ENCODE measurements at places on chromosomes 6 and 20. TPM values are rescaled to one million over a fixed set of nuclear protein-coding genes. Genes with fewer than 3 reads are reported as not detected.

DNA sequence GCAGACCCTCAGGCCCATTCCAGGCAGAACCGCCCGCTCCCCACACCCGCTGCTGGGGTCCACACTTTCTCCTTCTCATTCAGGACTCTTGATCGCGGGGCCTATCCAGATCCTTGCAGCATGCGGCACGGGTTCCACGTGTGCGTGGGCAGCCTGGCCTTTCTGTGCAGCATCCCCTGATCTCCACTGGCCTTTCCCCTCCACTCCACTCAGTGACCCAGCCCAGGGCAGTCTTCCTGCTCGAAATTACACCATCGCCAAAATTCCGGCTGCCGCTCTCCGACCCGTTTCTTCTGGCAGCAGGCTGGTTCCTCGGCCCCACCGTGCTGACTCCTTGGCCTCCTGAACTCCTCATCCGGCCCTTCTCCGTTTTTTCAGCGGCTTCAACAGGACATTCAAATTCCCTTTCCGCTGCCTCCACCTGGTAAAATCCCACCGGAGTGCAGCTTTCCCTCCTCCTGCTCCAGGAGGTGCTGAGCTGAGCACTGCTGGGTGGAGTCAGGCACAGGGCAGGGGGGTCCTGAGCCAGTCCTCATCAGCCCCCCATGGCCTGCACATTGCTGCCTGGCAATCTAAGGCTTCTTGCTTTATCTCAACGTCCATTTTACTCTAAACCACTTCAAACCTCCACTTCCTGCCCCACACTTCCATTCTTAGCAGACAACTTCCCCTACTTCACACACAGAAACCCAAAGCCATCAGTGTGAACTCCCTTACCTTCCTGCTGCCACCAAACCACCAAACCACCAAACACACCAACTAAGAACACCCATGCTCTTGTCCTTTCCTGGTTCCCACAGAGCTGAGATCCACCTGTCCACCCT is 9.0 kb downstream of the SFT2D1 start:
- no peak overlapping the region for H3K27ac ChIP-seq
- DNase-seq = no peak

DNA sequence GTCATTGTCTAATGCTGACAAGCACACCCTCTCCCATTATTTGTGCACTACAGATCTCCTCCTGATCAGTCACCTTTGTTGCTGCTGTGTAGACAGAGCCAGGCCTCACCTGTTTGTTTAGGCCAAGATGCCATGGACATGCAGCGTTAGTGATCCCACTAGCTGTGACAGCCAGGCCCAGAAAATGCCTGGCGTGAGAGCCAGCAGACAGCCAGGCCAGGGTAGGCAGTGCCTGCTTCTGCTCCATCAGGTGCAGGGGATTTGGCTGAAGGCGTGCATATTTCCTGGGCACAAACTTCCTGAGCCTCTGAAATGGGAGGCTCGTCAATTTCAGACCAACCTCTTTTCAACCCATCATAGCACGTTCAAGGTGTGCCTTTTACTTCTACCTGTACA is 27.3 kb downstream of the MANBAL start:
- peaks cover 11% of the 10 kb centered on the region for H3K4me1 ChIP-seq
- H3K4me3 ChIP-seq = no peak overlapping the region
- no peak for DNase-seq
- no peaks in the 10 kb centered on the region for H3K27me3 ChIP-seq
- H3K36me3 ChIP-seq = no peaks in the 10 kb centered on the region

- no peaks in the 10 kb centered on the region for H3K4me1 ChIP-seq
- peak overlapping the region; percentile 71 for H3K4me3 ChIP-seq
- H3K36me3 ChIP-seq = no peaks in the 10 kb centered on the region
- no peak for DNase-seq
- no peak overlapping the region for H3K27ac ChIP-seq
- peaks cover 8% of the 10 kb centered on the region for H3K27me3 ChIP-seq
Measured at GRCh38 chr6:132401618-132402285, 477 bp upstream of the MOXD1 start.

GRCh38 chr6:3353213-3353903 is 94.6 kb downstream of the PSMG4 start:
- peak overlapping the region; percentile 4 for H3K27ac ChIP-seq
- H3K4me1 ChIP-seq = peaks cover 8% of the 10 kb centered on the region
- H3K36me3 ChIP-seq = no peaks in the 10 kb centered on the region
- no peak for DNase-seq
- no peak overlapping the region for H3K4me3 ChIP-seq

DNA sequence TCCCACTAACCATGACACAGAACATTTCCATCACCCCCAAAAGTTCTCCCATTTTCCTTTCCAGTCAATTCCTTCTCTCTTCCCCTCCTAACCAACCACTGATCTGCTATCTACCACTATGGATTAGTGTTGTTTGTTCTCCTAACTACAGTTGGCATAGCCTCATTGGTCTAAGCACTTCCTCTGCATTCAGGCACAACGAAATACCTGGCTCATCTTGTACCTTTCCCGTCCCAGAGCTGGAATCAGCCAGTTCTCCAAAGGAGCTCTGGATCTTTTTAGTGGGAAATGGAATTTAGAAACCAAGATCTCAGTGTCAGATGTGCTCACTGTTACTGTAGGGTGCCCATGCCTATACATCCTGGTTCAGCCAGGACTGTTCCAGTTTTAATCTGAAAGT is 4.0 kb upstream of the WTAP start:
- H3K27me3 ChIP-seq = no peaks in the 10 kb centered on the region
- no peak for DNase-seq
- H3K4me1 ChIP-seq = no peaks in the 10 kb centered on the region
- H3K4me3 ChIP-seq = no peak overlapping the region
- H3K27ac ChIP-seq = no peak overlapping the region

DNA sequence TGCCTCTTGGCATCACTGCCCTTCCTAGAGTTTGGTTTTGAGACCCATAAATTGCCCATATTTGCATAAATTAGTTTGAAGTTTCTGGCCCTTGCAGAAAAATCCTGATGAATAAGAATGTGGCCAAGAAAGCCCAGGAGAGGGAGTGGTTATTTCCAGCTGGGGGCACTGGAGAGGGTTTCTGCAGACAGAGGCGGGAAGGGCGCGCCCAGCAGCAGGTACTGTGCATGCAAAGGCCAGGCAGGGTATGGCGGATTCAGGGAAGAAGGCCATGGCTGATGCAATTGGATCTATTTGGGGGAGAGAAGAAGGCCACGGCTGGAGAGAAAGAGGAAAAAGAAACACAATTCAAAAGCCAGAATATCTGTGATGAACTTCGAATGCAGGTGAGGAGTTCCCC is 48.2 kb upstream of the PXDC1 start:
- no peak overlapping the region for H3K4me3 ChIP-seq
- no peak for DNase-seq
- no peaks in the 10 kb centered on the region for H3K27me3 ChIP-seq

- H3K36me3 ChIP-seq = no peaks in the 10 kb centered on the region
- H3K27ac ChIP-seq = no peak overlapping the region
- DNase-seq = no peak
- no peaks in the 10 kb centered on the region for H3K27me3 ChIP-seq
- no peak overlapping the region for H3K4me3 ChIP-seq
Measured at GRCh38 chr6:2797564-2798031, 32.4 kb downstream of the WRNIP1 start.

- H3K4me3 ChIP-seq = no peak overlapping the region
- no peak for DNase-seq
- no peaks in the 10 kb centered on the region for H3K36me3 ChIP-seq
- H3K27ac ChIP-seq = no peak overlapping the region
- H3K4me1 ChIP-seq = no peaks in the 10 kb centered on the region
Measured at GRCh38 chr6:37321101-37321500, 32.7 kb upstream of the RNF8 start.

DNA sequence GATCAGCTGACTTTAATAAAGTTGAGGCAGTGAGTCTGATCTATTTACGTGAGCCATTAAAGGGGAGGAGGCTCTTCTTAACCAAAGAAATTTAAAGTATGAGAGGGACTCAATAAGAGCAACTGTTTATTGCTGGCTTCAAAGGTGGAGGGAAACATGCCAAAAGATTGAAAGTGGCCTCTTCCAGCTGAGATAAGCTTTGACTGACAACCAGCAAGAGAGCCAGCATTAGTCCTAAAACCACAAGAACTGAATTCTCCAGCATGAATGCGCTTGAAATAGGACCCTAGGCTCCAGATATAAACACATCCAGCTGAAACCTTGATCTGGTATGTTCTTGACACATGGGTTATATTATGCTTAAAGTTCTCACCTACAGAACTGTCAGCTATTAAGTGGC is 123.1 kb upstream of the GJE1 start:
- DNase-seq = no peak
- no peak overlapping the region for H3K4me3 ChIP-seq
- no peaks in the 10 kb centered on the region for H3K4me1 ChIP-seq
- H3K36me3 ChIP-seq = no peaks in the 10 kb centered on the region
- H3K27me3 ChIP-seq = no peaks in the 10 kb centered on the region

GRCh38 chr6:122248001-122248669 is 151.3 kb upstream of the HSF2 start:
- H3K4me1 ChIP-seq = no peaks in the 10 kb centered on the region
- no peak for DNase-seq
- no peak overlapping the region for H3K4me3 ChIP-seq
- peaks cover 4% of the 10 kb centered on the region for H3K36me3 ChIP-seq
- no peak overlapping the region for H3K27ac ChIP-seq

DNA sequence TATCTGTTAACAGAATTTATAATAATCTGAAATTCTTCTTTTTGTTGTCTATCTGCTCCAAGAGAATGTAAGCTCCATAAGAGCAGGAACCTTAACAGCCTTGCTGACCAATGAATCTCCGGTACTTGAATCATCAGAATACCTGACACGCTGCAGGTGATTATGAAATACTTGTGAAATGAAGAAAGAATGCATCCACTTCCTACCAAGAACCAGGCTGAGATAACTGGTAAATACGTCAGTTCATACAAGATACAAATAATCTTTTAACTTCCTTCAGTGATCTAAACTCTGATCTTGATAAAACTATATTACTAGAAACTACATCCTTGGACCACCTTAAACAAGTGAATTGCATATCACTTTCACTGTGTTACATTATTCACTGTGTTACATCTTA is 116.2 kb downstream of the MAP3K5 start:
- no peak overlapping the region for H3K4me3 ChIP-seq
- no peaks in the 10 kb centered on the region for H3K4me1 ChIP-seq
- no peaks in the 10 kb centered on the region for H3K27me3 ChIP-seq
- no peak for DNase-seq
- H3K36me3 ChIP-seq = no peaks in the 10 kb centered on the region

GRCh38 chr6:24010133-24010532 is 115.9 kb upstream of the NRSN1 start:
- DNase-seq = no peak
- no peaks in the 10 kb centered on the region for H3K27me3 ChIP-seq
- H3K27ac ChIP-seq = no peak overlapping the region
- no peaks in the 10 kb centered on the region for H3K36me3 ChIP-seq
- H3K4me3 ChIP-seq = no peak overlapping the region

Gene BTN1A1
- not detected for total RNA-seq

Gene BPI
- not detected for total RNA-seq

Gene TRIM39
- total RNA-seq = 21.2 TPM

Gene FGD2
- 51.4 TPM for total RNA-seq
